GM23338 (cell line): ENCODE measurements at places on chromosomes 7 and 10.

GRCh38 chr7:87154166-87154565 is 1.9 kb downstream of the DMTF1 start:
- DNase-seq: no peak

- no peak for DNase-seq
These were observed 15.1 kb downstream of the ATP6V1F start for GRCh38 chr7:128877756-128878120.

GRCh38 chr10:117980755-117981702 is 65.7 kb downstream of the RAB11FIP2 start:
- no peak for DNase-seq

DNA sequence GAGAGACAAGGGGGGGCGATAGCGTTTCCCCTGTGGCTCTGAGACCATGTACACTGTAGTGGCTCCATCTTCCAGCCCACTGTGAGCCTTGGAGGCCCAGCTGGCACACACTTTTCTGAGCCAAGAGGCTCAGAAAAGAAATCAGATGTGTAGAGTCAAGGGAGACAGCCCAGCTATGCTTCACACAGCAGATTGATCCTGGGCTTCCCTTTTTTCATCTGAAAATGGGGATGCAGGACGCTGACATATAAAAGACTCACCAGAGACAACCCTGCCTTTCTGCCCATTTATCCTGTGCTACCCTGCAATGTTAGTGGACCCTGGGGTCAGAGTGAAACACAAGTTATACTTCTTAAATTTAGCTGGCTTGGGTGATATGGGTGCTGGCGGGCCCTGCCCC is 14.3 kb downstream of the TMEM273 start:
- no peak for DNase-seq

GRCh38 chr7:151665368-151665767 is 145.7 kb upstream of the RHEB start:
- DNase-seq: no peak

DNA sequence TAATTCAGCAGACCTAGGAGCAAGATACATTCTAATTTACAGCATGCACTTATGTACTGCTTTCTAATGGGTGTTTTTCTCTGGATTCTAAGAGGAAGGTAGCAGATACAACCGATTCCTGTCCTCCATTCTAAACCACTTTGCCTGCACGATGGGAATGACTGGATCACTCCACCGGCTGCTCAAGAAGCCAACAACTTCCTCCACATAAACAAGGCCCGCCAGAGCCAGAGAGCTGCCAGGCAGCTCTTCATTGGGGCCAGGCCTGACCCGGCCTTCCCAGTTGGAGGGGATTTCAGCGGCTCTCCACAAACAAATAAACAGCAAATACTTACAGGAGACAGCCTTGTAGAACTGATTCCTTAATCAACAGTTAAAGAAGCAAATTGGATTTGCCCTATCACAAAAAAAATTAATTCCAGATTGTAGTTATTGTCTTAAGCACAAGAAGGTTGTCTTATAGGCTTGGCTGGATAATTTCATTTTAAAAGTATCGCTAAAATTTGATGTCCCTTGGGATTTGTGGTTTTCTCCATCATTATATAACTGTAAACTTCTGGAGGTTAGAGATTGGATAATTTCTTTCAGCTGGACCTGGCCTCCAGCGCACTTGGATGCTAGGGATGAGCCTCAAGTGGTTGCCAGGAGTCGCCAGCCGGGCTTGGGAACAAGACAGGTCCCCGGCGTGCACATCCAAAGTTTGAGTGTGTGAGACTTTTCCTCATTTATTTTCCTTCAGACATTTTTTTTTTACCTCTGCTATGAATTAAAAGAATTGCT is 20.9 kb downstream of the EBF3 start:
- no peak for DNase-seq

DNA sequence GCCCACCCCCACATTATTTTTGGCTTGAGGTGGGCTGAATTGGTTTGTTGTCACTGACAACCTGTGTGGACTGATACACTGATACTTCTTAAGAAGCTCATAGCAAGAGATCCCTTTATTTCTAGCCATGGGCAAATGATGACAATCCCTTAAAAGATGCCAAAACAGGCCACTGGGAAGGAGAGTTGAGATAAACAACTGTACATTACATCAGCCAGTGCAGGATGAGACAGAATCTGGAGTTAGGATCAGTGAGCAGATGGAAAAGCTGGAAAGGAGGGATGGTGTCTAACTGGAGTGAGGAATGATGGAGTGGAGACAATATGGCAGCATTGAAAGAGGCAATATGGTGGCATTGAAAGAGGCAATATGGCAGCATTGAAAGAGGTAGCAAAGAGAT is 195.9 kb upstream of the LYZL2 start:
- DNase-seq: no peak

DNA sequence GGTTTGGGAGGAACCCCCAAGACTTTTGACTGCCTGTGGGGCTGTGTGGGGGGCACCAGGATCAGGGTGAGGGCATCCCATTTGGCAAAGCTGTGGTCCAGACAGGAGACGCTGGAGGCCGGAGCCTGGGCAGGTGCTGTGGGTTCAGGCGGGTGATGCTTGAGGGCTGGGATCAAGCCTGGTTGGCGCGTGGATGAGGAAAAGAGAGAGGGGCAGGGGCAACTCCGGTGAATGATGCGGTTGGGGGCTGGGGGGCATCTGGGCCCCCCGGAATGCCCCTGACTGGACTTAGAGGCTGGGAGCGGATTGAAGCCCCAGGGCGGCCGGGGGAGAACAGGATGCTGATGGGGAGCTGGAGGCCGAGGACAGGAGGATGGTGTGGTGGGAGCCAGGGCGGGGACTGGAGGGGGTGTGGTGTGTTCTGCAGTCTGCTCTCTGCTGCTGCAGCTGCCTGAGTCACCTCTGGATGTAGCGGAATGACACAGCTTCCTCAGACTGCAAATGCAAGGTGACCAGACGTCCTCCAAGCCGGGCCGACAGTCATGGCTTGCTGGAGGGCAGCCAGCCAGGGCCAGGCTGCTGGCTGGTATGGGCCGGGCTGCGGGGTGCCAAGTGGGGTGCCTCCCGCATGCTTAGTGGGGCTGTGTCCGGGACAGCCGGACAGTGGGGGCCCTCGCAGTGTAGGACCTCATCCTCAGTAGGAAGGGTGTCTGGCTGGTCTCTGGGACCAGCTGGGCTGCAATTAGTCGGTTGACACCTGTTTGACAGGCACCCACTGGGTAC is 3.2 kb downstream of the MAFK start:
- no peak for DNase-seq

DNA sequence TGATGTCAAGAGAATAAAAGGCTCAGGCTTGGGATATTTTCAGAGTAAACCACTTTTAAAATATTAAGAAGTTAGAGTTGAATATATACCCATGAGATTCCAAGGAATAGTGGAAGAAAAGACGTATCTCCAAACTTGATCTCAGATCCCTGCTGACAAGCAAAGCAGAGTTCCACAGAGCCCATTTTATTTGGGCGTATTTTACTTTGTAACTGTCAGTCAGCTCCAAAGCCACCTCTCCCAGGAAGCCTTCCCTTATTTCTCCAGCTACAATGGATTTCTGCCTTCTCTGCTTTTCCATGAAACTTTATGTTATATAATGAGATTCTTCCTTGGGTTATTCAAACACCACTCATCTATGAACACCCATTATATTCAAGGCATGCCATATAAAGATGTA is 295.7 kb downstream of the FZD1 start:
- no peak for DNase-seq
